Right cardiac atrium (tissue), 5 donors: ENCODE measurements at places on chromosomes 5 and 9. TPM values are rescaled to one million over a fixed set of nuclear protein-coding genes. Genes with fewer than 3 reads are reported as not detected.
A peak's percentile ranks its signal among the peaks of the same experiment; 100 is the strongest.

DNA sequence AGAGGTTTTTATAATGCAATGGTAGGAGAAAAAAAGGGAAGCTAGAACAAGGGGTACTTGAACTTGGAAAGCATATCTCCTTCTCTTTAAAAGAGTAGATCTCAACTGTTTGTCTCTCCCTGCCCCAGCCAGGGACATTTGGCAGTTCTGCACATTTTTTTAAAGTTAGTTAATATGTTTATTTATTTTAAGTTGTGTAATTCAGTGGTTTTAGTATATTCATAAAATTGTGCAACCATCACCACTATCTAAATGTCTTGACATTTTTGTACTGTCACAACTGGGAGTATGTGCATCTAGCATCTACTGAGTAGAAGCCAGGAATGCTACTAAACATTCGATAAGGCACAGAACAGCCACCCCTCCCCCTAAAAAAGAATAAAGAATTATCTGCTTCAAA is 103.5 kb upstream of the DPYSL3 start:
- DNase-seq = no peak

- peak; percentile 66 for DNase-seq
These were observed 12.5 kb downstream of the STC2 start for GRCh38 chr5:173315495-173316338.

- DNase-seq = no peak
These were observed 98.6 kb downstream of the YTHDC2 start for GRCh38 chr5:113612060-113612496.

- peak; percentile 85 for DNase-seq
These were observed 26.1 kb downstream of the IDNK start for GRCh38 chr9:83649080-83649479.

- DNase-seq = no peak
These were observed 16.0 kb upstream of the SLC25A51 start for GRCh38 chr9:37919956-37920335.

DNA sequence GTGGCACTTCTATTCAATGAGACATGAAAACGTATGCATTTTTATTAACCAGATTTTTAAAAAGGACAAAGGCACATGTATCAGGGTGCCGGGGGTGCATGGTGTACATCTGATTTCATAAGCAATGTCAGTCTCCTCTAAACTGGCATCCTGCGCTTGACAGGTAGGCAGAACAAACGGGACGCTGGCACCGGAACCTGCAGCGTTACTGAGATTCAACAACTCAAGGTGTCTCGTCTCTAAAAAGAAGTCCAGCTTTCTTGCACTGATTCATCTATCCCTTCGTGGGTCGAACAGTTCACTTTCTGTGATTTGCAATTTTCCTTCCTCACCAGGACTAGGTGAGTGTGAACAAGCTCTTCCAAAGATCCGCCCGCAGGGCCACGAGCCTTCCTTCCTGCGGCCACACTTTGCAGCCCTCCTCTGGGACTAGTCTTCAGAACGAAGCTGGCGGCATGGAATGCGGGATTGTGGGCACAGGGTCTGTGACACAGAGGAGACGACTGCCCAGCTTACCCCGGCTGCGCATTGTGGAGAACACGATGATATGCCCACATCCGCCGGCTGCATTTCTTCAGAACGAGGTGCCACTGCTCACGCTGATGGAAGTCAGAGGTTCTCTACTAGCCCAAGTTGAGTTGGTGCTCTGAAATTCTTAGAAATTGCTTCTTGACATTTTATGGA is 7.2 kb downstream of the SLC6A3 start:
- no peak for DNase-seq

DNA sequence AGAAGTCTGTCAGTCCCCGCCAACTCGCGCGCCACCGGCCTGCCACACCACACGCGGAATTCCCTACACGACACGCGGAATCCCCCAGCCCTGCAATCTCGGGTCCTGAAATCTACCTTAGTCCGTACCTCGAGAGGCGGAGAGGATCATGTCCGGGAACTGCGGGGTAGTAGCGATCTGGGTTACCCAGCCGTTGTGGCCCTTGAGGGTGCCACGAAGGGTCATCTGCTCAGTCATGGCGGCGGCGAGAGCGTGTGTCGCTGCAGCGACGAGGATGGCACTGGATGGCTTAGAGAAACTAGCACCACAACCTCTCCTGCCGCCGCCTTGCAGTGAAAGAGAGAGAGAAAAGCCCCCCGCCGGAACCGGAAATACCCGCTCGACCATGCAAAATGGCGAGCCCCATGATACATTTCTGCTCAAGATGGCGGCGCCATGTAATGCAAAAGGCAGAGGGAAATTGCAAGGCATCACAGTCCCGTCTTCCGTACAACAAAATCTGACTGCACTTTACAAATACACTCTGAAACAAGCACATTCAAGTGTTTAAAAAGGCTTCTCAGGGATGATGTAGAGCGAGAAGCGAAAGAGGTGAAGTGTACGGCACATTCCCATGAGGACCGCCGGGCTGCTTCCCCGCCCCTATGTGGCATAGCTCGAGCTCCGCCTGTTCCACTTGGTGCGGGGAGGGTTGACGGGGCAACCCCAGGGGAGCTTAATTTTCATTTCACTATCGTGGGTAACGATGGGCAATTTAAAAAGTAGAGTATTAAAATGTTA is at the start of gene RACK1:
Gene RACK1 (minus strand): TSS at position 343 of the 780 bp plus-strand sequence. CDS start 106 bp downstream, at position 237.
- DNase-seq = peak; percentile 93

DNA sequence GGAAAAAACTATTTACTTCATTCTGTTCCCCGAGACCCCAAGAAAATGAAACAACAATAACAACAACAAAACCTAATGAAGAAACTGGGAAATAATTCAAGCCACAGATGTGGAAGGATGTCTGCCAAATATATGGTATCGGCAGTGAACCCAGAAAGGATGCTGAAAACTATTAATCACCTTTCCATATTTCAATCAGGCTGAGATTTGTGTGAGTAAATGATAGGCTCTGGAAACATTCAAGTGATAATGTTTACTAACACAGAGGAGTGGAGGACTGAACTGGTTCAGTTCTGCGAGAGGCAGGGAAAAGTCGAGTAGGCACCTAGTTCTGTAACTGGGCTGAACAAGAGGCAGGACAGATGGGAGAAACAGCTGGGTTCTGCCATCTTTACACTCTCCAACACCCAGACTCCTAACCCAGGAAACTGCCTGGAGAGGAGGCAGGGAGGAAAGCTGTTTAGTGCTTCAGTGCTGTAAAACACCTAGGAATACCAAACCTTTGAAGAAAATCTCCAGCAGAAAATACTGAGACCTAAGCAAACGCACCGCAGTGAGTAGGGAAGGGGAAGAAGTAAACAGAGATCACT is 96.8 kb upstream of the GNA14 start:
- DNase-seq = no peak

GRCh38 chr9:4663956-4664355 is 1.9 kb downstream of the PLPP6 start:
- no peak for DNase-seq

GRCh38 chr5:14560091-14560595 is 21.4 kb upstream of the OTULINL start:
- no peak for DNase-seq

- DNase-seq = no peak
These were observed 14.7 kb downstream of the LIX1 start for GRCh38 chr5:97127727-97128126.

DNA sequence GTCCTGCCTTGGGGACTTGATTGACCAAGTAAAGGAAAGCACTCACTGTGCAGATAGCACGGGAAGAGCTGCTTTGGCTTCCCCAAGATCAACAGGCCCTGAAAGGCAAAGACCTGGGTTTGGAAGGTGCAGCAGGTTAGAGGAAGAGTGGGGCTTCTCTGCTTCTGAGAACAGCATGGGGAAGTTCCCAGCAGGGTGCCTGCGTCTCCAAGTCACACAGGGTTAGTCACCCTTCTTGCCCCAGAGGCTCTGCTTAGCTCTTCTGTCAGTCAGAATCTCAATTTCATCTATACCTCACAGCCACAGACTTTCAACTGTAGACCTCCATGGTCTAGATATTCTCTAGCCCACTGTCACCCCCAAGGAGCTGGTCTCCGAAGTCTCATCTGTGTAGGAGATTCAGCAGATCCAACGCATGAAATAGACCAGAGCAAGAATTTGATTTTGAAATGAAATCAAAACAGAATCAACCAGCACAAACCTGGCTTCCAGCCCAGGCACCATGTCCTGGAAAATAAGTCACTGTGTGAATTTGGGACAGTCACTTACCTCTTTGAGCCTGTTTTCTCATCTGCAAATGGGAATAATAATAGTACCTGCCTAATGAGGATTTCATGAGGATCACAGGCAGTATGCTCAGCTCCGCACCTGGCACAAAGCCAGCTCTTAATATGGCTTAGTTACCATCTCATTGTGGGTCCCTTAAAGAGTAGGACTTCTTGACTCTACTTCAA is 64.0 kb downstream of the SFXN1 start:
- DNase-seq = no peak

DNA sequence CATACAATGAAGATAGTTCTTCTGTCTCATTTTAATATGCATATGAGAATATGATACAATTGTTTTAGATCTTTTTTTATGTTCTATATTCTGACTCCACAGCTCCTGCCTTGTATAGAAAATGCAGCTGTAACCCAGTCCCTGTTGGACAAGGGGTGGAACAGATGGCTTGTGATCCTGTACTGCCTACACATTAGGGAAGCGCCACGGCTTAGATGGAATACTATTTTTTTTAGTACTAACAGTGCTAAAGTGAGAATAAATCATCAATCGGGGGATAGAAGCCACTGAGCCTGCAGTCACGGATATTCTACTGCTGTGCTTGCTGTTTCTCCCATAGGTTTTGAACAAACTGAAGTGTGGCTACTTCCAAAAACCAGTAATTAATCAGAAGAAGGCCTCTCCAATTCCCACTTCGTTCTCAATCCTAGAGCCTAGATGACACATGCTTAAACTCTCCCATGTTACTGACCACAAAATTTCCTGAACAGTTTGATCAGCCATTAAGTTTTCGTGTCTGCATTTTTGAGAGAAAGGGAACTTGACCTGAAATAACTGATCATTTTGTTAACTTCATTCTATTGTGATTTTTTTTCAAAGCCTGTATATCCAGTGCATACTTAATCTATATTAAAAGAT is 150.3 kb downstream of the CDH18 start:
- no peak for DNase-seq

GRCh38 chr5:177465044-177465443 is 8.4 kb downstream of the DBN1 start:
- no peak for DNase-seq

- no peak for DNase-seq
These were observed 1126.7 kb upstream of the CDH9 start for GRCh38 chr5:28165096-28165495.

DNA sequence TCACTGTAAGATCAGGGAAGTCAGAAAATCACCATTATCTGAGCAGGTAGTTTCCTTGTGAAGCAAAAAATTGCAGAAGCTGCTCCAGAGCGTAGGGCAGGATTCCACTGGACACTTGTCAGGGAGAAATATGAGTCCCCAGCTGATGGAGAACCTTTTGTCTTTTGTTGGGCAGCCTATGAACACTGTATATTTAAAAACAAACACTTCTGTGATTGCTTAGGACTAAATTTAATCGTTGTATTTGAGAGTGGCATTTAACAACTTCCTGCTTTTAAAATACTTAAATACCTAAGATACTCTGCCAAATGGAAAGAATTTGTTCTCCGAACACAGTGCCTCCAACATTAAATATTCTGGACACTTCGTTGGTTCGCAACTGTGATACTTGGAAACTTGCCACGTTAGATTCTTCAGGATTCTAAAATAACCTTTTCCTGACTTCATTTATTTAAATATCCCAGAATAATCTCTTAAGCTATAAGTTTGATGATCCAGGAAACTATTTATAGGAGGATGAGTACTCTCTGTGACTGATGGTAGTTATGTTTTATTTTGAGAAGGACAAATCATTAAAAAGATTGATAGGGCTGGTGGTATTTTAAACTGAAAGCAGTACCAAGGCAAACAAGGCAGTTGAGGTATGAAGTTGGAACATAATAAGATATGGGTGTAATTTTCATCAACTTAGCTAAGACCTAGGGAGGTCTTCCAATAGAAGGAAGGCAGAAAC is 2.7 kb upstream of the HSPA4 start:
- DNase-seq = no peak

Gene PKD2L2
- 0.18 TPM for polyA plus RNA-seq

Gene TMEM174
- polyA plus RNA-seq = not detected

Gene PPP3R2
- polyA plus RNA-seq = not detected

Gene PCSK1
- polyA plus RNA-seq = 0.14 TPM

Gene PLPP6
- 2.1 TPM for polyA plus RNA-seq

Gene ACTBL2
- not detected for polyA plus RNA-seq

Gene EMB
- 3.7 TPM for polyA plus RNA-seq

Gene ZNF474
- not detected for polyA plus RNA-seq

Gene BHMT2
- 21.8 TPM for polyA plus RNA-seq

Gene CDH6
- polyA plus RNA-seq = 0.84 TPM

Gene ANXA1
- 139 TPM for polyA plus RNA-seq

Gene TBCA
- polyA plus RNA-seq = 183 TPM
